ENCODE measurements at places on chromosomes 12 and 14.

- no peak for DNase-seq
Observed at GRCh38 chr12:20189767-20190166, 178.6 kb upstream of the PDE3A start.

DNA sequence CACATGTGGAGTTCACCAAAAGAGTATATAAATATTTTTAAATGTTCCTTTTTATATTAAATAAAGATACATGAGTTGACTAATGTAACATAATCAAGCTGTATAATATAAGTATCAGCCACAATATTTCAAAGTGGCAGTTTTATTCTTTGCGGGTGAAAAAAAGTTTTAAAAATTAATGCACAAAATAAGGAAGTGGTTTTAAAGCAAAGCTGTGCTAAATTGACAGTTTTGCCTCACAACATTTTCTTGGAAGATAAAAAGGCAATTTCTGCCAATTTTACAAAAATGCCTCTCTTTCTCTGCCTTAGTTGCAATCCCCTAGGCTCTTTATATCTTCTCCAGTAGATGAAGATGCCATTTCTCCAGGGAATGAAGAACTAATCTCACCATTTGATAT is 719.1 kb downstream of the C12orf50 start:
- no peak for DNase-seq

DNA sequence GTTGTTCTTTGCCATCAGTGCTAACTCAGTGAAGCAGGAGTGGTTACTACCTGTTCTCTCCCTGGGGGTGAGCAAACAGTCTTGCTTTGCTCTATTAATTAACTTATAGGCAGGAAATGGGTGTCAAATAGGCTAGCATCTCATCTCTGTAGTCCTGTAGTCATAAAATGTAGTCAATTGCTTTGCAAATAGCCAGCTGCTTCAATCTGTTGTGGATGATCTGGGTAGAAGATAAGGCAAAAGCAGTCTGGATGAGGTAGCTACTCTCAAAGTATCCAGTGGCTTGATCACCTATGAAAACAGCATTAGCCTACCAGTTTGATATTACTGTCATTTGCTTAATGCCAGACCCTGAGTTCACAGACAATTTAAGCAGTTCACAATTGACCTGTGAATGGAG is 369.0 kb upstream of the TMTC1 start:
- no peak for DNase-seq

DNA sequence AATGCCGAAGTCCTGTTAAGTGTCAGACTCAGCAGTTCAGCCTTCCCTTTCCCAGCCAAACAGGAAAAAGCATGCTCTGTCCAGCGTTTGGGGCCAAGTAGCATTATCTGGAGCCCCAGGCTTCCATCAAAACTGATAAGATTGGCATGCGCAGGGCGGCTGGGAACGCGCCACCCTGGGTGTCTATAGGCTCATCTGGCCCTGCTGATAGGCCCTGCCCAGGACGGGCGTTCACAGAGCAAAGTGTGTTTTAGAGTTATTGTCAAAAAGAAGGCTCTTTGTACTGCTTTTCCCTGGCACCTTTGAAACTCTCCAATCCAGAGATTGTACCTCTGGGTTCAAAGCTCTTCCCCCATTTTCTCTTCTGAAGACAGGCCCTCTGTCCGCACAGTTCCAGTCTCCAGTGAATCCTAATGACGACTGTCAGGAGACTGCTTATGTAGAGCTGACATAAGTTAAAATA is at the start of gene ART4:
Gene ART4, minus strand, starts transcription at position 102 of the 463 bp plus-strand sequence. CDS start 413 bp downstream, outside the sequence.
- peak; percentile 71 for DNase-seq

DNA sequence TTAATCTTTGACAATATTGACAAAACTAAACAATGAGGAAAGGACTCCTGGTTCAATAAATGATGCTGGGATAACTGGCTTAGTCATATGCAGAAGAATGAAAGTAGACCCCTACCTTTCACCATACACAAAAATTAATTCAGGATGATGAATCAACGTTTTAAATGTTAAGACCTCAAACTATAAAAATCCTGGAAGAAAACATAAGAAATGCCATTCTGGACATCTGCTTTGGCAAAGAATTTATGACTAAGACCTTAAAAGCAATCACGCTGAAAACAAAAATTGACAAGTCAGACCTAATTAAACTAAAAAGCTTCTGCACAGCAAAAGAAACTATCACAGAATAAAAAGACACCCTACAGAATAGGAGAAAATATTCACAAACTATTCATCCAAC is 97.4 kb downstream of the LMNTD1 start:
- no peak for DNase-seq

DNA sequence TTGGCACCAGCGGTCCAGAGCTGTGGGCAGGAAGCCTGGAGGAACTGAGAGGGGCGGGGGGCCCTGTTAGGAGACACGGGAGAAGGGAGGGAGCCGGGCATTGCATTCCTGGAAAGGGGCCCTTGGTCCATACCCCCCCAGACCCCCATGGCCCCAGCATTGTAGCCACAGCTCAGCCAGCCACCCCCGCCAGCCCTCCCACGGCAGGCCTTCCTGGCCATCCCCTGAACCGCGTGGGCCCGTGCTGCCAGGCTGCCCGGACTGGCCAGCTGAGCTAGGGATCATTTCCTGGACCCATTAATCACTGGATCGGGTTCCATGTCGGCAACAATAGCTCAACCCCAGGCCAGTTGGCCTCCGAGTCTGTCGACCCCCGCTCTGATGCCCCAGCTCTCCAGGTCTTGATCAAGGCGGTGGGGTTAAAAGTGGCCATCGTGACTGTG is 39.8 kb upstream of the DIO3 start:
- no peak for DNase-seq

GRCh38 chr14:24310265-24310645 is 315 bp downstream of the LTB4R2 start:
- no peak for DNase-seq

DNA sequence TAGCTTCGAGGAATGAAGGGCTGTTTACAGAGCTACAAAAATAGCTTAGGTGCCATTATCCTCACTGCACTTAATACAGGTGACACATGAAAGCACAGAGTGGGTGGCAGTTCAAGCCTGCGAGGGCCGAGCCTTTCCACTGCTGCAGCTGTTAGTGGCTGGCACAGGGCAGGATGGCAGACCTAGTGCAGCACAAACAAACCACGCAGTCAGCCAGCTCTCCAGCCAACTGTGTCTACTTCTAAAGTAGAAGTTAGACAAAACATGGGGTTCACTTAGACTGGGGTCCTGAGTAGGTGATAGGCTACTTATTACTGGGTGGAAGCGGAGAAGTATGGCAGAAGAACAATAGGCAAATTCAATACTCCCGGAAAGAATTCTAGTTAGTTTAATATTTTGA is 95.4 kb downstream of the DUSP16 start:
- DNase-seq: no peak
